ENCODE measurements at places on chromosomes 5 and 9.
A peak's percentile ranks its signal among the peaks of the same experiment; 100 is the strongest.

GRCh38 chr9:98789483-98790133 lies 6.7 kb downstream of the ANKS6 start:
- DNase-seq = no peak

GRCh38 chr9:136926154-136926704 lies 18.3 kb downstream of the FBXW5 start:
- no peak for DNase-seq

DNA sequence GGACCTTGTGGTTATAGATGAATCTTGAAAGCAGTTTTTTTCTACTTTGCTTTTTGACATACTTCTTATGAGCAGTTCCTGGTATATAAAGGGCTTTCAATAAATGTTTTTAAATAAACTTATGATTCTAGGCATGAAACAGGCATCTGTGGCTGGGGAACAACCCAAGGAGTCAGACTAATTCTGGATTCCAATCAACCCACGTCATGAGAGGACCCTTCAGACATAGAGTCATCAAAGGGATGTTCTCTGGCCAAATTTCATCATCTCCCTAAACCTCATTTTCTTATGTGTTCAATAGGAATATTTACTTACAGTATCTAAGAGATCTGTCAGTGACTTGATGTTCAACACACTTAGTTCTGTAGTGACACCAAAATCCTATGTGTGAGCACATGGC lies 243.8 kb upstream of the ZNF462 start:
- no peak for DNase-seq

DNA sequence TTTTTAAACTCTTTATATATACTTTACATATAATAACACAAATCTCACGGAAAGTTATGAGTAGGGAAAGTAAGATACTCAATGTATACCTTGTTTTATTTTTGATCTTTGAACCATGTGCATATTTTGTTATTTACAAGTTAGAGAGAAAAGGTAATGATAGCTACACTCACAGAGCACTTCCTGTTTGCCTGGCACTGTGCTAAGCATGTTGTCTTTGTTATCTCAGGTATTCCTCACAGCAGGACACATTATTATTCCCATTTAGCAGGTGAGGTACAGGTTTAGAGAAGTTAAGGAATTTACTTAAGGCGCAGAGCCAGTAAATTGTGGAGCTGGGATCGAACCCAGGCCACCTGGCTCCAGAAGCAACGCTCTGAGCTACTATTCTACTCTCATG lies 3.0 kb downstream of the C9 start:
- DNase-seq = no peak

GRCh38 chr5:77791356-77791755 lies 15.2 kb upstream of the TBCA start:
- DNase-seq = no peak

GRCh38 chr5:143412661-143413342 lies 9.3 kb upstream of the NR3C1 start:
- no peak for DNase-seq

DNA sequence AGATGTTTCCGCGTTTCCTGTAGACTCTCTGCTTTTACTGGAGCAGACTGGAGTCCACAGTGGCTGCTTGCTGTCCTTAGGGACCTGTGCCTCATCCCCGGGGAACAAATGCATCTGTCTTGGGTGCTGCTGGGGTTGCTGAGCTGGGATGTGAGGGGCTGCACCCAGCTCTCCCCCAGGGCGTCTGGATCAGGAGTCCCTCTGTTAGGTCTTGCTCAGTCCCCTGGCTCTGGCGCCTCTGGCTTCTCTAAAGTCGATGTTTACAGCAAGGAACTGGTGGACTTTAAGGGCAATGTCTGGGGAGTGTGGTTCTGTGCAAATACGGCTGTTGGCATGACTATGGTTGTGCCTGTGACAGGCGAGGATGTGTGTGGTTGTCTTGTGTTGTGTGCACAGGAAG lies 91.4 kb downstream of the CACNA1B start:
- DNase-seq = no peak

GRCh38 chr5:168976311-168976970 lies 324.5 kb downstream of the SLIT3 start:
- no peak for DNase-seq

GRCh38 chr5:150662731-150663516 lies 1.9 kb downstream of the MYOZ3 start:
- DNase-seq = no peak

DNA sequence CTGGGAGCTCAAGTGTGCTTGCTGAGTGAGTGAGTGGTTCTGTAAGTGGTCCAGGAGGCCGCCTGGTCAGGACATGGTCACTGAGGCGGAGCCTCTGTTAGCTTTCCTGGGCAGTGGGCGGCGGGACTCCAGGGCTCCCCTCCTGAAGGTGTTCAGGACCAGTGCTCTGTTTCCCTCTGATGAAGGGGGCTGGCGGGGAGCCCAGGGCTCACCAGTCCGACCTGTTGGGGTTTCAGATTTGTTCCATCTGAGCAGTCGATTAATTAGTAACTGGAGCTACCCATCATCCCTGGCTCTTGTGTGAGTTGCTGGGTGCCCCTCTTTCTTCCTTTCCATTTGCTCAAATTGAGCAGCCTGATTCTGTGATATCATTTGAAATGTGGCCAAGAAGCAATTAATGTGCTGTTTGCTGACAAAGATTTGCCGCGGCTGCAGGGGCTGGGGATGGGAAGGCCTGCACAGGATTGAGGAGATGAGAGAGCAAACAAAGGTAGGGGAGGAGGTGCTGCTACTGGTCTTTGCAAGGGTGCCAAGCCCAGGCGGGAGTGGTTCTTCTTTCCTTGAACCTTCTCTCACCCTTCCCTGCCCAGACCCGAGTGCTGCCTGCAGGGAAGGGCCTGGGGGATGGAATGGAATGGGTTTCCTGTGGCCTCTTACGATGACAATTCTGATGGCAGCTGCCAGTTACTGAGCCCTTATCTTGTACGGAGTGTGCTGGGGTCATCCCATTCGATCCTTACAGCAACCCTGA lies 92.8 kb upstream of the PITX1 start:
- peak; percentile 90 for DNase-seq

DNA sequence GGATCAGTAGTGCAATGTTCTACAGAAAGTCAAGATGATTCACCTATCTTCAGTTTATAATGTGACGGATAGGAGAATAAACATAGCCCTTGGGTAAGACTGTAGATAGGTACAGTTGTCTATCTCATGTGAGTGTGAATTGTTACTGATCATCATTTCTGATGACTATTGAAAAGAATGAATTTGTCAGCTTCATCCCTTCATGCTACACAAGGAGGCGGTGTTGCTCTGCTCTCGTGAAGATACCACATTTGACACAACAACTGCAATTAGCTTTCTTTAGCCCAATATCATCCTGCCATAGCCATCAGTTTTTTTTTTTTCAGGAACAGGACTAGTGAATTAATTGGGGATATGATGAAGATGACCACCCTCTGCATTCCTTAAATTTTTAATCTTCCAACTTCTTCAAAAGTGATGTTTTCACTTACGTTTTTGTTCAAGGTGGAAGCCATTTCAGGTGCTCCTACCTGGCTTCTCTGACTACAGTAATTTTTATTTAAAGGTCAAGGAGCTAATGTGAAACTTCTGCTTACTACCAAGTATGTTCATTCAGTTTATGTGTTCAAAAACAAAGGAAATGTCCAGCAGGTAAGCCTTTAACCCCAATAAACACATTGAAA lies 152.9 kb upstream of the MOCS2 start:
- DNase-seq = no peak

DNA sequence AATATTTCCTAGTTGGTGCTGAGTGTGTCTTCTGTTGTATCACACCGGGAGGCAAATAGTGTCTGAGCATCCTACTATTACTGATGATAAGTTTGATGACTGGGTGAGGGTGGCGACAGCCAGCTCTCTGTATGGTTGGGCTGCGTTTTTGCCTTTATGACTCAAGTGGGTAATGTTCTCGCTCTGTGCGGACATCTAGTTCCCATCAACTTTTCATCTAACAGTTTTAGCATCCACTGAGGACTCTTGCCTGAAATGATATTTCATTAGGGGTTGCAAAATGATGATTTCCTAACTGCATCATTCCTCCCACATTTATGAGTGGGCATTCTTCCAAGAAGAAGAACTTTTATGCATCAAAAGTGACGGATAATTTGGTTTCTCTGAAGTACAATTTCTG lies 26.5 kb downstream of the HMCN2 start:
- no peak for DNase-seq

GRCh38 chr9:136024696-136025316 lies 63.6 kb upstream of the UBAC1 start:
- DNase-seq = no peak

GRCh38 chr5:168934169-168934568 lies 355.0 kb upstream of the PANK3 start:
- DNase-seq = no peak

GRCh38 chr9:114289106-114289505 lies 33.8 kb upstream of the ORM1 start:
- DNase-seq = no peak

Data from COR-L47 (cell line).